DMS79 treated with DMSO at 0.1 percent for 48 hours (cell line): ENCODE measurements at places on chromosomes 7 and 10.

- no peak for DNase-seq
These were observed 1.1 kb downstream of the SFMBT2 start for GRCh38 chr10:7409732-7410168.

DNA sequence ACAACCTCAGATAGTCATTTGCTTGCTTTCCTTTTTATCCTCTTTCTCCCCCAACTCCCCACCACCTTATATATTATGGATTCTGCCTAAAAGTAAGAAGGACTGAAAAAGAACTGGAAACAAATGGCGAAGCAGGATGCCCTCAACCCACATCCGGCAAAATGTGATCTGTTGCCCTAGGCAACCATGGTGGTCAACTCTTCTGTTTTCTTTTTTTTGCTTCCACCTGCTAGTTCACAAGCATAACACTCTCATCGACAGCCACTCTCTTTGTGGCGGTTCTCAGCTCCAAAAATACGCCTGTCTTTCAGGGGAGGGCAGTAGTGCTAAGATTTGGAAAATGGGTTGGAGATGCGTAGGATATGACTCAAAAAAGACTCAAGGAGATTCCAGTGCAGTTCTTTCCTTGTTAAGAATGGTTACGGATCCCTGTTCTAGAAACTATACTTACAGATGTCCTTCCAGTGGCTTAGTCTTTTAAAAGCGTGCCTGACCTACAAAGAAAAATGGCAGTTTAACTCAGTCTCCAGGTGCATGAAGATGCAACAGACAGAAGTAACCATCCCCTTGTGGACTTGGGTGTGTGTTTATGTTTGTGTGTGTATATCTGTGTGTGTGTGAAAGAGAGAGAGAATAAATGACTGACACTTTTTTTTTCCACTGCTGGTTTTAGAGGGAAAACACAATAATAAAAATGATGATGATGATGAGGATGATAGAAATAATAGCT, 10.7 kb downstream of the APBB1IP start:
- DNase-seq = no peak

- no peak for DNase-seq
These were observed at the start of gene CCL26 for GRCh38 chr7:75772081-75773077. TSS of gene CCL26 (minus strand) at chr7:75772211. CDS start at chr7:75772176, 35 bp downstream.

DNA sequence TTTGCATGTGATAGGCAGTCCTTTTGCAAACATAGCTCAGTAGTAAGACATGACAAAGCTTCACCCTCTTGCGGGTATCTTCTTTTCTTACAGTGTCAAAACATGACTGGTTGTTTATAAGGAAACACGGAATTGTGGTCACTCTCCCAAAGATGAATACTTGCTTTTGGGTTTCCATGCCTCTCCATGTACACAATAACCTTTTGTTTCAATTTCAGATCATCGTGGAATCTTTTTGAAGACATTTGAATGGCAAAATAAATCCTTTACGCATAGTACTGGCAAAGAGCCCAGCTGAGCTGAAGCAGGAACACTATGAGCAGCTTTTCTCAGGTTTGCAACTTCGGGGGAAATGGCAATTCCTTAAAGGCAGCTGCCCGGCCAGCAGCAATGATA, 156.8 kb upstream of the FRMD4A start:
- no peak for DNase-seq

DNA sequence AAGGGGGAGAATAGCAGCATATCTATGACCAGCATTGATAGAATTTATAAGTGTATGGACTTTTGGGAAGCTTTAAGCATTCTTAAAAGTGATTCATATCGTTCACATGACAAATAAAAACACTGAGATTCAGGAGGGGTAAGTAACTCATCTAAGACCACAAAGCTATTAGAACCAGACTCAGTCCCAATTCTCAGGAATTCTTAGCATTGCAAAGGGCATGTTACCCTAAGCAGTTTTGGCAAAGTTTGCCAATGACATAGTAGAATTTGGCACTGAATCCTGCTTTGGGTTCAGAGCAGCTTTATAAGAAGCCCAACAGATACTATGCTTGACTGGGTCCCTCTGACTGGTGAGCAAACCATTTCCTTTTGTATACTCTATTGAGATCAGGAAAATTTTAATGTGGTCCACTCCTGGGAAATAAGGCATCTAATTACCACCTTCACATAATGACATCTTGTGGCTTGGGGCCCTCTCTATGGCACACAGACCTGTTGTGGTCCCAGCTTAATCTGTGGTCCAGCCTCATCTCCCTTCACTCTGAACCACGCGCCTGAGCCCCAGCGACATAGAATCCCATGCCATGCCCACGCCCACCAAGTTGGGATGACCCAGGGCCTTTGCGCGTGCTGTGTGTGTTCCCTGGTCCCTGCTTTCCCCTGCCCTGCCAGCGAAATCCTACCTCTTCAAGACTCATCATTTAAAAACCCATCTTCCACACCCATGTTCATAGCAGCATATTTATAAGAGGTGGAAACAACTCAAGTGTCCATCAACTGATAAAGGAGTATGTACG, 37.5 kb upstream of the DOCK1 start:
- DNase-seq = no peak

DNA sequence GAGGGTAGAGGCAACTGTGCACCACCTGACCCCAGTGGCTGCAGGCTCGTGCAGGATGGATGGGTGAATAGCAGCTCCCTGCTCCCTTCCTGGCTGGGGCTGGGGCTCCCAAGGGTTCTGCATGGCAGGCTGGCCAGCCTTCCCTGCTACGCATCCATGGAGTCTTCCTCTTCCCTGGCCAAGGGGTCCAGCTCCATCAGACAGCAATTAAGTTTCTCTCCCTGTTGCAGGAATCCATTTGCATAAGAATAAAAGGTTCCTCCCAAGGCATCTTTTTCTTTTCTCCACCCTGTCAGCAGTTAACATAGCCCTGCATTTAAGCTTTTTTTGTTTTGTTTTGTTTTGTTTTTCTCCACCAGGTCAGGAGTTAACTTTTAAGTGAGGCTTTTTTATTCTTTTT, 10.0 kb upstream of the CPA2 start:
- DNase-seq = no peak

GRCh38 chr10:1520909-1521565, 216.3 kb downstream of the ADARB2 start:
- DNase-seq = no peak

DNA sequence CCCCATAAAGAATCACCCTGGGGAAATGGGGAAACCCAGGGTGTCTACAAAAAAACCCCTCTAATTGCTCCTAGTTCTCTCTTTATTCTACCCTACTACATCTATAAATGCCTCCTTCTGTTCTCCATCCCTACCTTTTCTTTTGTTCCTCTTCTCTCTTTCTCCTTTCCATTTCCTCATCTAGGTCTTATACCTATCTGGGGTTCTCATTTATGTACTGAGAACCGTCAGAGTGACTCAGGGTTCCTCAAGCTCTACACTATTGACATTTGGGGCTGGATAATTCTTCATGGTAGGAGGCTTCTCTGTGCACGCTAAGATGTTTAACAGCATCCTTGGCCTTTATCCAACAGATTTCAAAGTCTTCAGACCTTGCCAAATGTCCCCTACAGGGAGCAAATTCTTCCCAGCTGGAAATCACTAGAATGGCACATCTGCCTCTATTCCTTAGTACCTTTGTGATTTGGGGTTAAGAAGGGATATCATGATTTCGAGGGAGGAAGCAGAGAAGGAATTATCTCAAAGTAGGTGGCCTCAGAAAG, 137.4 kb upstream of the PTN start:
- DNase-seq = peak; percentile 53

- no peak for DNase-seq
These were observed 159.1 kb downstream of the CELF2 start for GRCh38 chr10:11176746-11177145.

GRCh38 chr10:13388478-13389230, 40.6 kb upstream of the SEPHS1 start:
- DNase-seq = no peak

DNA sequence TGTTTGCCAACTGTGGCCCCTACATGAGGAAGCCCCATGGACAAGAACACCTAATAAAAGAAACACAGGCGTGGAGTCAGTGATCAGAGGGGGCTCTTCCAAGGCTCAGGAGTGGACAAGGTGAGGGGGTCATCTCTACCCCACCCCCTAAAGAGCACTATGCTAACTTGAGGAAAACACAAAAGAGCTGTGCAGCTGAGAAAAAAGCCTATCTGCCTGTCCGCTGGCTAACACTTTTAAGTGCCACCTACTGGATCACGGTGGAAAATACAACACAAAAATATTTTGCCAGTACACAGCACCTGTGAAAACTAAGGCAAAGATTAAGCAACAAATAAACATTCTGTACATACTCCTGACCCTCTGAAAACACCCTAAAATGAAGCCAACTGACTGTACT, 53.1 kb upstream of the COBL start:
- DNase-seq = no peak

DNA sequence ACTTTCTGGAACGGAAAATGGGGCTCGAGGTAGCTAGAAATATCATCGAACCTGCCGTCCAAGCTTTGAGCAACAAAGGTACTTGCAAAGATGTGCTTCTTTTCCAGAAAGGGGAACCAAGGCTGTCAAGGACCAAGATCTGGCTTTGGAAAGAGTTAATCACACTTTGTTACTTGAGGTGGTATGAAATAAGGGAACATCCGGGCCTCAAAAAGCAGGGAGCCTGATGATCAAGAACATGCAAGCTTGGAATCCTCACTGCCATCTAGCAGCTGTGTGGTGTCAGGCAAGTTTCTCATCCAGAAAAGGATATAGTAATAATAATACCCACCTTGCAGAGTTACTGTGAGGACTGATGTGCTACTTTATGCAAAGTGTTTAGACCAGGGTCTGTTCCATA, 329.5 kb downstream of the GRID1 start:
- no peak for DNase-seq

DNA sequence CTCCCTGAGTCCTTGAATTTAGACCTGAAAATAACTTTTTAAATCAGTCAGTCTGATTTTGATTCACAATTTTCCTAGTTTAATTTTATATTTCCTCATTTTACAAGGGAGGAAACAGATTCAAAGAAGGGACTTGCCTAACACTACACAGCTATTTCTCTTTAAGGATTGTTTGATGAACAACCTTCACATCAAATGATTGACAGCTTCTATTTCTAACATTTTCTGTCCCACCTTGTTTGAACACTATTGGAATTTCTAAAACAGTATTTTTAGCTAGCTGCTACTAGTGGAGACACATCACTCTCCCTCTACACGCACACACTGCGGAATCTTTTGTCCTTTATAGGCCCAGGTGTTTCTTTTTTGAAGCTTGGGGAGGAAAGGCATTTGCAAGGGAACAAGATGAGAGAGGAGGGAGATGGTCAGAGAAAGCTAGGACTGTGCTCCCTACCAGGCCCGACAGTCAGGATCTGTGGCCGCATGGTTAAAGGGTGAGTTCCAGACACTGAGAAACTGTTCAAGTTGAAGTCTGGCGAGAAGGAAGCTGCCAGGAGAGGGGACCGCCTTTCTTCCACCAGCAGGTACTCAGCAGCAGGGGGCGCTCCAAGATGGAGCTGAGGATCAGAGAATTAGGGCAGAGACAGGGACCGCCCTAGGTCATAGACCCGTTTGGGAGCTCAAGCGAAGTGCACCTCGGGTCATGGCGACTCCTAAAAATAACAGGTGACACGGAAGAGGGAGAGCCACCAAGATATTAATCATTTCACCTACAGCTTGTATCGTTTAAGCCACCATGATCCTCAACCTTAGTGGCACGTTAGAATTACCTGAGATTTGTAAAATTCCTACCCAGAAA, 49.7 kb downstream of the DNAJC12 start:
- DNase-seq = no peak

GRCh38 chr10:35300063-35300699, 36.1 kb upstream of the CCNY start:
- no peak for DNase-seq

GRCh38 chr7:136956671-136957070, 88.2 kb downstream of the CHRM2 start:
- no peak for DNase-seq
